ENCODE measurements at places on chromosomes 11 and 22.

- no peak for DNase-seq
Observed at GRCh38 chr22:33427461-33427860, 369.3 kb upstream of the SYN3 start.

DNA sequence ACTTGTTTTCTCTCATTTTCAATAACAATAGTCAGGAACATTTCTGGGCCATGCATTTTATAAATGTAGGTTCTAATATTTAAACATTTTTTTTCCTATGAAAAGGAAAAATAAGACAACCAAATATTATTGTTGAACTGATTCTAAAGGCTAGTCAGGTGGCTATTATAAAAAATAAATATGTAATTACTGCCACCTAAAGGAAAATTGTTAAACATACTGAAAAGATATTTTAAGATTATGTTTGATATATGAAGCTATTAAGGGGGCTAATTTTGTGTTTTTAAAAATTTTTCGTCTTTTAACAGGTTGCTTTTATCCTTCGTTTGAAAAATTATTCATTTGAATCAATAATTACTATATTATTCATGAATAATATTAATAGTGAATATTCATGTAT is 62.2 kb upstream of the FDX1 start:
- peak; percentile 10 for DNase-seq

DNA sequence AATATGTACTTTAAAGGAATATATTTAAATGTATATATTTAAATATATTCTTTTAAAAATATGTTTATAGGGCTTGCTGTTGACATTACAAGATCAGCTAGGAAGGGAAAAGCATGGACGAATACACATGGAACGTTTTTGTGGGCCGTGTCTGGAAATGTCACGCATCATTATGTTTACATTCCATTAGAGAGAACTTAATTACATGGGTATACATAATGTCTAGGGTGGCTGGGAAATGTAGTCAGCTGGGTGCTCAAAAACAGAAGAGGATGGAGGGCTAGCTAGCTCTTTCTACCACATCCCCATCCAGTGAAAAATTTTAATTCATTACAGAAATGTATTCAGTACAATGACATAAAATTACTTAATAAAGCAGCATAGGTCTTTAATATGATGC is 371.2 kb downstream of the DYNC2H1 start:
- DNase-seq: no peak

DNA sequence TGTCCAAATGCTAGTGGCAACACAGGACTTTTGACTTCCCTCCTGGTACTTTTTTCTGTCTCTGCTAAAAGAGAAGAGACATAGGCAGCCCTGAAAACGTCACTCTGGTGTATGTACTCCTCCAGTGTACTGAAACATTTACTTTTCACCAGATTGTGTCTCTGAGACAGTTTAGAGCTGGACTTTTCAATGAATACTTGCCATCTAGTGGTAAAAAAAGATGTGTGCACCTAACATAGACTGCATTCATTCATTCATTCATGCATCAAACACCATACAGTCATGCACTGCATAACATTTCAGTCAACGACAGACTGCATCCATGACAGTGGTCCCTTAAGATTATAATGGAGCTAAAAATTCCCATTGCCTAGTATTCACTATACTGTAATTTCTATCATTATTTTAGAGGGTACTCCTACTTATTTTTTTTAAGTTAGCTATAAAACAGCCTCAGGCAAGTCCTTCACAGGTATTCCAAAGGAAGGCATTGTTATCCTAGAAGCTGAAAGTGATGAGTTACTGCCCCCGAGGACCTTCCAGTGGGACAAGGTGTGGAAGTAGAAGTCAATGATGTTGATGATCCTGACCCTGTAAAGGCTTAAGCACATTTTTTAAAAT is 186.2 kb downstream of the SPON1 start:
- DNase-seq: peak; percentile 24

DNA sequence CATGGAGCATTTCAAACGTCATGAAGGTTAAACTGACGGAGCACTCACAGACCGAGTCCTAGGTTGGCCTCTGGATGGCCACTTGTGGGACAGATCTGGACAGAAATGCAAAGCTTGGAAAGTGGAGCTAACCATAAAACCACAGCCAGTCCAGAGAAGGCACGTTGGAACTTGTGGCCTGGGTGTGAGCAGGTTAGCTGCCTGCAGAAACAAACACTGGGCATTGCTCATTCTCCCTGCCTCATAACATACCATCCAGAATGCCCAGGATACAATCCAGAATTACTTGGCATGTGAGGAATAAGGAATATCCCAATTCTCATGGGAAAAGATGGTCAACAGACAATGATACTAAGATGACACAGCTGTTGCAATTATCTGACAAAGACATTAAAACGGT is 1005.0 kb downstream of the TBC1D22A start:
- DNase-seq: no peak

DNA sequence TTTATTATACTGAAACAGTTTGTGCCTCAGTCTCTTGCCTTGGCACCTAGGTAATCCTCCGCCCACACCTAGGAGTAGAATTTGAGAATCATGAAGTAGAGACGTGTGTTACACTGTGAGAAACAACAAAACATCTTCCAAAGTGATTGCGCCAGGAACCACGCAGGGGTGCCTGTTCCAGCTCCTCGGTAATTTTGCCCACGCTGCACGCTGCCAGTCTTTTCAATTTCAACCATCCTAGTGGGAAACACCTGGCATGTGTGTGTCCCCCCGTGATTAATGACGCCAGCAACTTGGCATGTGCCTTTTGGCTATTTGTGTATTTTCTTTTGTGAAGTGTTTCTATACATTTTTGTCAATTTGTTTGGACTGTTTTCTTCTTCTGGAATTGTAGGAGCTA is 919.1 kb downstream of the BRD1 start:
- DNase-seq: no peak

Data from NCI-H2029 (cell line).